ENCODE measurements at places on chromosomes 2 and 18.

DNA sequence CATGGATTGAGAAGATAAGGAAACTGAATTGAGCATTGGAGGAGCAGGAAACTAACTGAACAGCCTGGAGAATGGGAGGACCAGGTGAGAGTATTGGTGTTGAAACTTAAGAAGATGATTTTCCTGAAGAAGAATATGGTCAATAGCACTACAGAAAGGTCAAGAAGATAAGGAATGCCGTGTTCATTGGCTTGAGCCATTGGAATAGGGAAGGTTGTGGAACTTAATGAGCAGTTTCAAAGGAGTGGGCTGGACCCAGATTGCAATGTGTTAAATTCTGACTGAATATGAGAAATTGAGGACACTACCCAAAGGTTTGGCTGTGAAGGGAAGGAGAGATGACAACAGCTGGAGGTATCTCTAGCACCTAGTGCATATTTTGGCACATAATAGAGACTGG is 19.0 kb downstream of the KCMF1 start:
- DNase-seq = no peak

GRCh38 chr2:239917125-239917956 is 107.8 kb downstream of the NDUFA10 start:
- no peak for DNase-seq

DNA sequence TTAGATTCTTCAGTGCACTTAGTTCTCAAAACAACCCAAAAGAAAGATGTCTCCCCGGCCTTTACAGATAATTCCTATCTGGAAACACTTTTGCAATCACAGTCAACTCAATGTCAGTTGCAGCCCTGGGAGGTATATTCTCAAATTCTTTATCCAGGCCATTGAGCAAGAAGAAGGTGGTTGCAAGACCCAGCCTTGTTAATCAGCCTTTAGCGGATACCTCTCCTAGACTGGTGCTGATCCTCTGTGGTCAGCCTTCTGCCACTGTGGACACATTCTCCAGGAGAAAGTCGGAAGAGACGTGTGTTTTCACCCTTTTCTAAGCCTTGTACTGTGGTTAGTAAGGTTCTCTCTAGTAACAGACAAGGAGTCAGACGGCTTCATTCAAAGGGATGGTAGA is 7.8 kb upstream of the FZD7 start:
- no peak for DNase-seq

DNA sequence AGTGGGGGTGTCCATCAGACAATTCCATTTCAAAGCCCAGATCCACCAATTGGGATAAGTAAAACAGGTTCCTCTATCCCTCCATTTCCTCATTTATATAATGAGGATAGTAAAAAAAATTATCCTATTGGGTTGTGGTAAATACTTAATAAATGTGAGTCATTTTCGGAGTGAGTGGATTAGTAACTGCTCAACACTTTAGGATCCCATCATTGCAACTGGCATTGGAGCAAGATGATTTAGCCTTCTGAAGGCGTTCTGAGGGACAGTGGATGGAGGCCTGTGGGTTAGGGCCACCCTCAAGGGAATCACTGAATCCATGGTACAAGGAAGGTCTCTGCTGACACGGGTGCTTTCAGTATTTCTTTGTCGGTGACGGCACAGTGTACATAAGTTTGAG is 108.6 kb upstream of the FZD7 start:
- DNase-seq = no peak

GRCh38 chr2:16105669-16106281 is 165.4 kb downstream of the MYCN start:
- DNase-seq = no peak

GRCh38 chr2:240465765-240466578 is 30.5 kb downstream of the GPC1 start:
- no peak for DNase-seq

DNA sequence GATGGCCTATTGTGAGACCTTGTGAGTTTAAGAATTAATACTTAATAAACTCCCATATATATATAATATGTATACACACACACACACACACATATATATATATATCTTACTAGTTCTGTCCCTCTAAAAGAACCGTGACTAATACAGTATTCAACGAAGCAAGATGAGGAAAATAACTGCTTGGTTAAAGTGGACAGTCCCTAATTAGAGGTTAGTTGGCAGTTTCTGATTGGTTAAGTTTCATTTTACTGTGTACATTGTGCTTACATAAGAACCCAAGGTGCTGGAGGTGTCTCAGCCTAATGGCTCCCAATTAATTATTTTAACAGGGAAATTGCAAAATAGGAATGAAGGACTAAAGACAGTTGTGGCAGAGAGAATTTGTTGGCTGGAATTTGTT is 132.1 kb downstream of the STRN start:
- DNase-seq = no peak

GRCh38 chr2:233033672-233034071 is 1.2 kb downstream of the NEU2 start:
- no peak for DNase-seq

GRCh38 chr2:96537066-96537733 is 648 bp downstream of the ARID5A start:
- DNase-seq = peak; percentile 60

GRCh38 chr18:10304853-10305252 is 149.6 kb upstream of the APCDD1 start:
- DNase-seq = no peak

GRCh38 chr2:9655441-9656269 is 24.9 kb upstream of the YWHAQ start:
- peak; percentile 13 for DNase-seq

DNA sequence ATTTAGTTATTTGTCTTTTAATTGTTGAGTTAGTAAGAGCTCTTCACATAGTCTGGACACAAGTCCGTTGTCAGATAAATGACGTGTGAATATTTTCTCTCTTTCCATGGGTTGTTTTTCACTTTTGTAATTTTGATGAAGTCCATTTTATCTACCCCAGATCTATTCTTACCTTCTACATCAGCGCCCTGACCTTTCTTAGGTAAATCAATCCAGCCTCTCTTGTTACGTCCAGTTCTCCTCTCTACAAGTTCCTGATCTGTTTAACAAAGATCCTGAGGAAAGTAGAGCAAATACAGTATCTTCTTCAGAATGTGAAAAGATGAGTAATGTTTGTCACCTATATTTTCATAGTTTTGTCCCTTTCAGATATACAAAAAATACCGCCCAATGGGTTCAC is 66.9 kb downstream of the MOGAT1 start:
- DNase-seq = no peak

DNA sequence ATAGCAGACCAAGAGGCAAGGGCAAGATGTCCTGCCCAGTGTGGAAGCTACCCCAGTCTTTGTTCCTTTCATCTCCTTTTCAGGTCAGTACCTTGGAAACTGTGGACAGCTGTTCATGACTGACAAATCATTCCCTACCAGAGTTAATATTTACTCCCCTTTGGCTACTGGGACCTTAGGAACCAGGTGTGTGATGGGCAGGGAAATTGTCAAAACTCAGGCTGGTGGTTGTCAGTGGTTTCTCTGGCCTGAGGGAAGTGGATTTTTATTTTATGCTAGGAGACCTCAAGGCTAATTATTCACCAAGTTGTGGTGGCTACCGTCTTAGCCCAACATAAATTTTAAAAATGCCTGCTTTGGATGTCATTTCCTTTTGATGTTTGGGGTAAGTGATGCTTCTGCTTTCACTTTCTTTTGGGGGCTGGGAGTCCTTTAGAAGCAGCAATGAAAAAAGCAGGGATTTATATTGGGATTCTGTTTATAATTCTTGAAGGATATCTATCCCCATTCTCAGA is 119.3 kb downstream of the SETBP1 start:
- no peak for DNase-seq

- DNase-seq = no peak
These were observed 264.7 kb upstream of the TMEFF2 start for GRCh38 chr2:192459422-192459821.

GRCh38 chr2:26561918-26562810 is 79.0 kb downstream of the CIB4 start:
- DNase-seq = no peak

- DNase-seq = no peak
These were observed 143.6 kb upstream of the HNRNPA3 start for GRCh38 chr2:177068967-177069366.

GRCh38 chr18:31741097-31741735 is 19.5 kb downstream of the SLC25A52 start:
- DNase-seq = peak; percentile 5

GRCh38 chr18:66510357-66511045 is 93.4 kb downstream of the CDH19 start:
- DNase-seq = no peak

GRCh38 chr2:11128243-11128951 is 26.9 kb upstream of the SLC66A3 start:
- DNase-seq = no peak

- DNase-seq = no peak
These were observed 60.3 kb upstream of the RPL31 start for GRCh38 chr2:100941646-100942240.

DNA sequence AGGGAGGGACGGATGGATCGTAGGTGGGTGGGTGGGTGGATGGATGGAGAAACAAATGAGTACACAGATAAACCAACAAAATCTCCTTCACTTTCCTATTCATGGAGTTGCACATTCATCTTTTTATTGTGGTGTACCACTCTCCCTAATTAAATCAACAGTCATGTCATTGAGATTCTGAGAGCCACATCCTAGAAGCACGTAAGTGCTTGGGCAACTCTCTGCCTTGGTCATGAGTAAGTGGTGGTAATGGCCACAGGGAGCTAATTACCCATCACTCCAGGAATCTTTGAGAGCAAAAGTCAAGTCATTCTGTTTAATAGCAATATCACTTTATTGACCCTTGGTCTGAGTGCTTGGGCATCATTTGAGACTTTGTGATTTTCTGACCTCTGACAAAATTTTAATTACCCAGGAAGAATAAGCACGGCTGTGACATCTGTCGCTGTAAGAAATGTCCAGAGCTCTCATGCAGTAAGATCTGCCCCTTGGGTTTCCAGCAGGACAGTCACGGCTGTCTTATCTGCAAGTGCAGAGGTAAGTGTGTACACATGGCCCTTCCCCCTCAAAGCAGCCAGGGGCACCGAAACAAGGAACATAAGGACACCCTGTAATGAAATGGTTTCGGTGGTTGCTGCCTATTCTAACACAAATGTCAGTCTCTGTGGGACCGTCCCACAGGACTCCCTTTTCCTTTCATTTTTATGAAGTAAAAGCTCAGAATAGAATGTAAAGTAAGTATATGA is 85.9 kb downstream of the FEZ2 start:
- DNase-seq = no peak

DNA sequence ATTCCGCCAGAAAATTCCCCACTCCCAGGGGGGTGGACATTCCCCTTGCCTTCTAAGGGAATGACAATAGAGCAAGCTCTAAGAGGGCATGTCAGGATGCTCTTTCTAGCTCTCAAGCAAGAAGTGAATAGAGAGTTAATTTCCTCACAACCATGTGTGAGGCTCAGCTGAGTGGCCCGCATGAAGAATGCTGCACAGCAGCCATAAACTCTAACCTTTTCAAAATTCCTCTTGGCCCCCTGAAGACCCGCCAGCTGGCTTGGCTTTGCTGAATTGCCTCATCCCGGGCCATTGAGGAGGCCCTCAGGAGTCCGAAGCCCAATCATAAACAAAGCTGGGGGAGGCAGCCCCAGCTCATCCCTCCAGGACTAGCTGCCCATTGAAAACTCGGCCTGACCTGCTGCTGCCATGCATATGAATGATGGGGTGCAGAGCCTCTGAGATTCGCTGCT is 38.2 kb downstream of the NRP2 start:
- DNase-seq = no peak

- no peak for DNase-seq
These were observed 163.4 kb downstream of the UBE2E3 start for GRCh38 chr2:181143790-181144300.

GRCh38 chr2:209940936-209941335 is 61.5 kb upstream of the RPE start:
- DNase-seq = no peak

- no peak for DNase-seq
These were observed 11.2 kb downstream of the NCK2 start for GRCh38 chr2:105755895-105756294.

DNA sequence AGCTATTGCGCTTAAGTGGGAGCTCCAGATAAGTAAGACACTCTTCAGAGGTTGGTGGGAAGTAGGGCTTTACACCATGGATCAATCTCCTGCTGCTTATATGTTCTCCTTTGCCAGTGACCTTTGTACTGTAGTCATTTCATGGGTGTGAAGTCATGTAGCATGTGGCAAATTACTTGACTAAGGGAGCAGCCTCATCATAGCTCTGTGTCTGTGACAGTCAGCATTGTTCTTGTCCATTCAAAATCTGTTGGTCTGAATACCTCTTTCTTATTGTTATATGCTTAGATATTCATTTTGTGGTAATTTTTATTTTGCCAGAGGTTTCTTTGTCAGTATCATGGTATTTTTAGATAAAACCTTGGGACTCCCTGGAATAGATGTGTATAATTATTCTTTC is 18.2 kb downstream of the SLC4A1AP start:
- DNase-seq = no peak

- peak; percentile 17 for DNase-seq
These were observed 14.9 kb upstream of the CNNM3 start for GRCh38 chr2:96801005-96801785.

- DNase-seq = no peak
These were observed 43.2 kb downstream of the SCG2 start for GRCh38 chr2:223558970-223559369.

- DNase-seq = no peak
These were observed 6.3 kb upstream of the EN1 start for GRCh38 chr2:118853651-118854291.

DNA sequence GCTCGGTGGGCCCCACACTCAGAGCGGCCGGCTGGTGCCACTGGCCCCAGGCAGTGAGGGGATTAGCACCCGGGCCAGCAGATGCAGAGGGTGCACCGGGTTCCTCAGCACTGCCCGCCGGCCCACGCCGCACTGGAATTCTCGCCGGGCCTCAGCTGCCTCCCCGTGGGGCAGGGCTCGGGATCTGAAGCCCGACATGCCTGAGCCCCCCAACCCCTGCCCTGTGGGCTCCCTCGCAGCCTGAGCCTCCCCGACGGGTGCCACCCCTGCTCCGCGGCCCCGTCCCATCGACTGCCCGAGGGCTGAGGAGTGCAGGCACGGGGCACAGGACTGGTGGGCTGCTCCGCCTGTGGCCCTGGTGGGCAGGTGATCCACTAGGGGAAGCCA is 37.6 kb upstream of the TWSG1 start:
- no peak for DNase-seq

DNA sequence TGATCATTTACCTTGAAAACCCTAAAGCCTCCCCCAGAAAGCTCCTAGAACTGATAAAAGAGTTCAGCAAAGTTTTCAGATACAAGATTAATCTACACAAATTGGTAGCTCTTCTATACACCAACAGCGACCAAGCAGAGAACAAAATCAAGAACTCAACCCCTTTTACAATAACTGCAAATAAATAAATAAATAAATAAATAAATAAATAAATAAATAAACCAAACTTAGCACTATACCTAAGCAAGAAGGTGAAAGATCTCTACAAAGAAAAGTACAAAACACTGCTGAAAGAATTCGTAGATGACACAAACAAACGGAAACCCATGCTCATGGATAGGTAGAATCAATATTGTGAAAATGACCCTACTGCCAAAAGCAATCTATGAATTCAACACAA is 182.0 kb upstream of the RND3 start:
- DNase-seq = no peak

Measured in stimulated activated CD4-positive, alpha-beta T cell treated with anti-CD3 and anti-CD28 coated beads, TNF-alpha, amount 100 ng/mL, for 1 hour (primary cell).